Activated CD4-positive, alpha-beta T cell treated with anti-CD3 and anti-CD28 coated beads, Interleukin-2, amount 10 ng/mL, durations not matched to agents 24 days and 14 days (primary cell): ENCODE measurements at places on chromosomes 6 and 20. TPM values are rescaled to one million over a fixed set of nuclear protein-coding genes. Genes with fewer than 3 reads are reported as not detected.

- H3K27ac ChIP-seq: peak overlapping the region; percentile 85
- H3K4me1 ChIP-seq: peaks cover 56% of the 10 kb centered on the region
- H3K27me3 ChIP-seq: no peaks in the 10 kb centered on the region
- no peak for DNase-seq
- H3K4me3 ChIP-seq: peak overlapping the region; percentile 28
- H3K36me3 ChIP-seq: peaks cover 4% of the 10 kb centered on the region
These were observed 235.6 kb downstream of the BCAS1 start for GRCh38 chr20:53834749-53835148.

DNA sequence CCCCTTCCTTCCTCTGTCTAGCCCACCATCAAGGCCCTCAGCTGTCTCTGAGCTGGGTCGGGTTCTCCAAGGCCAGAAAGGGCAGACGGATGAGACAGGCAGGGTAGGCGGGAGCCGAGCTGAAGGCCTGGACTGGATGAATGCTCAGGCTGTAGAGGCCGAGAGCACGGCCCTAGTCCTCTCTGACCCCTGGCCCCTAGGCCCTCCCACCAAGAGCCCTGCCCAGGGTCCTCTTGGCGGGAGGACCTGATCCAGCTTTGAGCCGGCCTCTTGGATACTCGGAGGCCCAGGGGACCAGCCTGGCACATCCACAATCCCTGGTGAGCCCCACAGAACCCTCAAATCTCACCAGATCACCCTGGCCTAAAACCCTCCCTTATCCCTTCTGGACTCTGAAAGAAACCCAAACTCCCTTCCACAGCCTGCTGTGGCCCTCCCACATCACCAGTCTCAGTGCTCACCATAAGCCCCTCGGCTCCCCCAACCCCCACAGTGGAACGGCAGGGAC is 8.2 kb downstream of the ADISSP start:
- H3K4me3 ChIP-seq: no peak overlapping the region
- no peak overlapping the region for H3K27ac ChIP-seq
- H3K36me3 ChIP-seq: peaks cover 8% of the 10 kb centered on the region
- no peak for DNase-seq

The MCCD1 gene
- not detected in 2 replicates for total RNA-seq

The GGT7 gene
- 12.8 and 14.8 TPM in 2 replicates for total RNA-seq

DNA sequence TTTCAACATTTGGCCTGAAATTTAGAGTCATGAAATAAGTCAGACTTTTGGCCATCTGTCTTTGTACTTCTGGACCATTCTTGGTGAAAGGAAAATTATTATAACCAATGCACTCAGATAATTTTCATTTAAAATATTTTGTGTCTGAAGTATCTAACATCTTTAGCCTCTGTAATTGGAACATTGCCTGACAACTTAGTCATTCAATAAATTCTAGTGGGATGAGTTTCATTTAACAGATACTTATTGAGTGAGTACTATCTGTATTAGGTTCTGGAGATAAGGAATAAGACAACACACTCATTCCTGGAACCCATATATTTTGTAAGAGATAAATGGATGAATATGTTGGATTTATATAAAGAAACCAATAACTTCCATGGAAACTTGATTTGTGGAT is 536.0 kb downstream of the BCKDHB start:
- no peaks in the 10 kb centered on the region for H3K4me1 ChIP-seq
- H3K27ac ChIP-seq: no peak overlapping the region
- no peaks in the 10 kb centered on the region for H3K36me3 ChIP-seq
- no peak overlapping the region for H3K4me3 ChIP-seq

DNA sequence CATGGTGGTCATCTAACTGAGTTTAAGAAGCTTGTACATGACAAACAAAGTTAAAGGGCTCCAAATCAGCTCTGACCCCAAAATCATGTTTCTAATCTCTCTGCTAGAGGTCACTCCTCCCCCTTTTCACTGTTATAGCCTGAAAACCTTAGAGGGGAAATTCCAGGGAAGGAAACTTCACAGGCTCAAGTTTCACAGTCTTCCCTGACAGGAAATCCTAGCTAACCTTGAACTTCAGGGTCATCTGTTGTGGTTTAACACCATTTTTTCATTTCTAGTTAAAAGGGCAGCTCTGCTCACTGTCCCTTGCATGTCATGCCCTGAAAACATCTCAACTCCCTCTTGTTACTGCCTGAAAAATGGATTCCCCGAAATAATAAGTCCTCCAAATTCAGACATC is 104.4 kb upstream of the BMP2 start:
- no peak for DNase-seq
- no peaks in the 10 kb centered on the region for H3K4me1 ChIP-seq
- H3K27me3 ChIP-seq: no peaks in the 10 kb centered on the region
- H3K27ac ChIP-seq: no peak overlapping the region
- H3K36me3 ChIP-seq: no peaks in the 10 kb centered on the region

DNA sequence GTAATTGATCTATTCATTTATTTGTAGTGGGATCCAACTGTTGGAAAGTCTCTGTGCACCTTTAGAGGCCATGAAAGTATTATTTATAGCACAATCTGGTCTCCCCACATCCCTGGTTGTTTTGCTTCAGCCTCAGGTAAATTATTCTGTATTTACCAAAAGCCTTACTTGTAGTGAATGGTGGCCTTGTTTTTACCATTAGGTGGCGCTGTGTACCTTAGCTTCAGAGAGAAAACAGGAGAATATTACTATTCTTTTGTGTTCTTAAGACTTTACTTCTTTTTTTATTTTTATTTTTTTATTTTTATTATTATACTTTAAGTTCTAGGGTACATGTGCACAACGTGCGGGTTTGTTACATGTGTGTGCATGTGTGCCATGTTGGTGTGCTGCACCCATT is 23.7 kb downstream of the PEX7 start:
- H3K27me3 ChIP-seq: no peaks in the 10 kb centered on the region
- no peak overlapping the region for H3K4me3 ChIP-seq
- no peaks in the 10 kb centered on the region for H3K4me1 ChIP-seq
- H3K27ac ChIP-seq: no peak overlapping the region
- peak; percentile 79 for DNase-seq

The SYNDIG1 gene
- not detected in 2 replicates for total RNA-seq

DNA sequence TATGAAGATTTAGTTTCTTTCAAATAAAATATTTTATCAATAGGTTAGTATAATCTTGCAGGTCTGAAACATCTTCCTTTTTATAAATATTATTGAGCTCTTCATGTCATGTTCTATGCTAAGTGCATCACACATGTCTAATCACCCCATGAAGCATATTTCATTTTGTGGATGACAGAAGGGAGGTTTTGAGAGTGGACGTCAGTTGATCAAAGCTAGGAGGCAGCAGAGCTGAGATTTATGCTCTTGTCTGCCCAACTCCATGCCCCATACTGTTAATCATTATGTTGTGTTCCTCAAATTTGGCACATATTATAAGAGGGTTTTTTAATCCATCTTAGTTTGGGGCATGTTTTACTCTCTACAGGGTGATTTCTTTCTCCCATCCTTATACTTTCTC is 22.7 kb downstream of the DSE start:
- H3K4me1 ChIP-seq: peaks cover 16% of the 10 kb centered on the region
- DNase-seq: no peak
- H3K27ac ChIP-seq: no peak overlapping the region
- no peak overlapping the region for H3K4me3 ChIP-seq

The TNF gene
- total RNA-seq: 294 and 303 TPM in 2 replicates

DNA sequence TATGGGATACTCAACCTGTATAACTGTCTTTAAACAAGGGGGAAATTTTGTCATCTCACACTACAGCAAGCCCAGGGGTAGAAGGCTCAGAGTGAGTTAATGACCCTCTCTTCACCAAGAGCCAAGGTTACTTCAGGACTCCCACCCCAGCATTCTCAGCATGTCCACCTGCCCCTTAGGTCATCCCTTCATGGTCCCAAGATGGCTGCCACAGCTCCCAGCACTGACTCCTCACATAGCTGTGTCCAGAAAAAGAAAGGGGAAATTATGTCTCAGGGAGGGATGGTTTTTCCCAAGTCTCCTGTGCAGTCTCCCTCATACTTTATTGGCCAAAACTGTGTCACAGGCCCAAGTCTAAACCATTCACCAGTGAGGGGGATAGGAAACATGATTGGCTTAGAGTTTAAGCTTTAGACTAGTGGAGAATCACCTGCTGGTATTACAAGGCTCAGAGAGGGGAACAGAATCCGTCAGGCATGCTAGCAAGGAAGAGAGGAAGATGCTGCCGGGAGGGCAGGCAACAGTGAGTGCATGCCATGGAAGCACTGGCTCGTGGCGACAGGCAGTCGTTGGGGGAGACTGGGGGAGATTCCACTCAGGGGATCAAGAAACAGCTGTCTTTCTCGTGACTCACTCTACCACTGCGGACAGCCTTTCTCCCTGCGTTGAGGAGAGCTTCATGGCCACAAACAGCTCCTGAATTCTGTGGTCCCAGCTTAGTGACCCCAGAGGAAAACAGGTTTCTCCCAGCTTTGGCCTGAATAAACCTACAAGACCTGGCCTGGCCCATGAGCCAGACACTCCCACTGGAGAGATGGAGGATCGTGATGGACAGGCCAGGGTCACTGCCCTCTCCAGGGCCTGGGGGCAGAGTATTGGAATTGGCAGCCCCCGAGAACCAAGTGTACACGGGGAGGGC is 37.2 kb downstream of the HM13 start:
- no peak overlapping the region for H3K4me3 ChIP-seq
- peaks cover 5% of the 10 kb centered on the region for H3K4me1 ChIP-seq
- H3K27ac ChIP-seq: no peak overlapping the region
- DNase-seq: no peak
- no peaks in the 10 kb centered on the region for H3K27me3 ChIP-seq
- peaks cover 65% of the 10 kb centered on the region for H3K36me3 ChIP-seq

The DDO gene
- not detected in 2 replicates for total RNA-seq

The COL9A1 gene
- total RNA-seq: not detected in 2 replicates

DNA sequence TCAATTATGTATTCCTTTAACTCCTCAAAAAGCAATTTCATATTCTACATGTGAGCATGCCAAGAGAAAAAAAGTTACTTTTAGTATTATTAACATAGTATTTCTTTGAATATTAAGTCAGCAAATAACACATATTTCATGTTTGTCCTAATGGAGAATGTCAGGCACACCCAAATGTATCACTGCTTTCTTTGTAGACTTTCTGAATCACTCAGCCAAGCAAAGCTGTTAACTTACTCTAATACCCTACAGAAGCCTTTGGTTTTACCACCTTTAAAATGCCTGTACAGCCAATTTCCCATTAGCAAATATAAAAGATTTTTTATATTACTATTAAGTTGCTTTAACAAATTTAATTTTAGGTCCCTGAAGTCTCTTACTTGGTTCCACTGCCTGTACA is 23.8 kb downstream of the FRK start:
- no peak overlapping the region for H3K27ac ChIP-seq
- no peaks in the 10 kb centered on the region for H3K4me1 ChIP-seq
- peaks cover 4% of the 10 kb centered on the region for H3K27me3 ChIP-seq
- H3K36me3 ChIP-seq: no peaks in the 10 kb centered on the region
- DNase-seq: no peak

- peak overlapping the region; percentile 53 for H3K4me3 ChIP-seq
- no peak for DNase-seq
- peaks cover 28% of the 10 kb centered on the region for H3K4me1 ChIP-seq
- peak overlapping the region; percentile 76 for H3K27ac ChIP-seq
- no peaks in the 10 kb centered on the region for H3K27me3 ChIP-seq
- no peaks in the 10 kb centered on the region for H3K36me3 ChIP-seq
These were observed 37.3 kb upstream of the TOP1 start for GRCh38 chr20:40991181-40991889.

The COL11A2 gene
- 0.47 and 0.56 TPM in 2 replicates for total RNA-seq

The LRRC1 gene
- total RNA-seq: 2.3 and 2.7 TPM in 2 replicates

The MEI4 gene
- total RNA-seq: not detected in 2 replicates

The TRIM10 gene
- total RNA-seq: 0.07 and 0.09 TPM in 2 replicates

GRCh38 chr6:151442371-151442770 is 9.6 kb downstream of the RMND1 start:
- no peak overlapping the region for H3K27ac ChIP-seq
- H3K36me3 ChIP-seq: peaks cover 13% of the 10 kb centered on the region
- DNase-seq: no peak
- H3K27me3 ChIP-seq: no peaks in the 10 kb centered on the region
- peaks cover 14% of the 10 kb centered on the region for H3K4me1 ChIP-seq

The EBF4 gene
- total RNA-seq: 7.3 and 7.6 TPM in 2 replicates

DNA sequence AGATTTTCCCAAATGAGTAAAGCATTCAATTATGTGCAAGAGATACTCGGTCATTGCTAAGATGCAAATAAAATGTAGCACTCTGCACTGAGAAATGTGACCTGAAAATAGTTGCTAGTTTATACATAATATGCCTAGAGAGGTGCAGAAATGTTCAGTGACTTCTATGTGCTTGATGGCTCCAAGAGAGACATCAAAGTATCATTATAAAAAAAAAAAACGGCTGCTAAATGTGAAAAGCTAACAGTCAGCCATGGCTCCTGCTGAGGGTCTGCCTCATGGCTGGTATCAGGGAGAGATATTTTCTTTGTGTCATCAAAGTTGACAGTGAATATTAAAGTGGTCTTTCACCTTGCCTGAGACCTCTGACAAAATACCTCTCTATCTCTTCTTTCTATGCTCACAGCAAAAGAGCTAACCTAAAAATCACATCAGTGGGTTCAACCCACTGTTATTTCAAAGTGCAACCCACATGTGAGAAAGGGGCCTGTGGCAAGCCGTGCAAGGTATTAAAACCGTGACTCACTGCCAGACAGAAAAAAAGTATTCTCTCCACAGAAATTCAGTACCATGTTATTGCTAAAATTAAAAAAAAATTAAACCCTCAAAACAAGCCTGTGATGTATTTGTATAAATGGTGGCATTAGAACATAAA is 259.0 kb downstream of the HIVEP2 start:
- H3K4me3 ChIP-seq: no peak overlapping the region
- peaks cover 4% of the 10 kb centered on the region for H3K4me1 ChIP-seq
- H3K36me3 ChIP-seq: no peaks in the 10 kb centered on the region

- peaks cover 21% of the 10 kb centered on the region for H3K36me3 ChIP-seq
- DNase-seq: peak; percentile 77
- peak overlapping the region; percentile 92 for H3K4me3 ChIP-seq
- H3K4me1 ChIP-seq: peaks cover 39% of the 10 kb centered on the region
- H3K27me3 ChIP-seq: no peaks in the 10 kb centered on the region
These were observed 394 bp downstream of the MYB start for GRCh38 chr6:135181333-135182070.
